ENCODE measurements at places on chromosomes 1 and 21.

- DNase-seq: no peak
Measured at GRCh38 chr21:22871692-22872091, 1873.5 kb downstream of the NCAM2 start.

GRCh38 chr1:165898837-165899236, 71.4 kb downstream of the UCK2 start:
- DNase-seq: no peak

GRCh38 chr1:33032126-33032869, 4.4 kb downstream of the AK2 start:
- DNase-seq: no peak

GRCh38 chr1:169510060-169510459, 24.3 kb upstream of the SLC19A2 start:
- DNase-seq: no peak

DNA sequence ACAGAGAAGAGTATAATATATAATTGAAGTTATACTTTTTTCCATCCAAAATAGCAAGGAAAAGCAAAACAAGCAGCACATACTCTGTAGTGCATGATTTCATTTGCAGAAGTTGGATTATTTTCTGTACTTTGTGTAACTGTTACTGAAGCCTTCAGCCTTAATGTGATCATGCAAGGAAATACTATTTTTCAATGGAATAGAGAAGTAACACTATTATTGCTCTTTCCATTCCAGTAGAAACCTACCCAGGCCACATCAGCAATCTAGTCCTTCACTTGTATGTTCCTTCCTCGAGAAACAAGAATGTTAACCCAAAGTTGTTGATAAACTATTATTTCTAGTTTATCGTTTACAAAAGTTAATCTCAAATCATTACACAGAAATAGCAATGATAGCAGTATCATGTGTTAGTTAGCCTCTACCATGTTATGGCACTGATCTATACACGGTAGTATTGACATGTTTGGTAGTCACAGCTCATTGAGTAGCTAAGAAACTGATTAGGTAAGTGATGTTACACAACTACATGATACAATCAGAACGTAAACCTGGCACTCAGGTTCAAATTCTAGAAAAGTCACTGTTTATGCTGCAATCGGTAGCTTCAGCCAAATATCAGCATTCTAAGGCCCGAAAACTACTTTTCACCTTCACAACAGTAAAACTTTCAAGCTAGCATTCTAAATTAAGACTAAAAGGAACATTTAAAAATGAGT, 37.6 kb upstream of the CHRM3 start:
- DNase-seq: no peak
